ENCODE measurements at places on chromosomes 7 and 10. TPM values are rescaled to one million over a fixed set of nuclear protein-coding genes. Genes with fewer than 3 reads are reported as not detected.

Gene TAS2R5
- 0.63 TPM for total RNA-seq

Gene GCK
- total RNA-seq: not detected

DNA sequence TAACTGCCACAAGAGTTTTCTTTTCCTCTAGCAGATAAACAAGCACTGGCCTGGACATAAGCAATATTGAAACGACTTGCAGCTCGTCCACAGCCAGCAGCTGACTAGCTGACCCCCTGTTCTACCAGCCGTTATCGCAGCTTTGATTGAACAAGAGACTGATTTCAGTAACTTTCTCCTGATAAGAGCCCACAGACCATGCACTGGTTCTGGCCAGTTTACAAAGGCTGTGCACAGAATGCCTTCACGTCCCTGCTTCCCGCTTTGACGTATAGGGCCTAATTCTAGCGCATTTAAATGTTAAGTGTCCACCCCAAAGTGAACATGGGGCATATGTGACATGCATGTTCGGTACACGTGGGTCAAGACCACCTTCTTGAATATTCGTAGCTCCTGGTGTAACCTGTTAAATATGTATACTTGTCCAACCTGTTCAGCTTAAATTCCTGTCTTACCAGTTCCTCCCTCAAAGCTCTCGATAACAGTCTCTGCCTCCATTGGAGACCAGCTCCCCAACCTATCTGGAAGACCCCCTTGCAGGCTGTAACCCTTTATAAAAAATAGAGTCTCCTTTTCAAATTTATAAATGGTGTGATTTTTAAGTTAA, 69.2 kb downstream of the LYZL1 start:
- H3K4me3 ChIP-seq: no peak overlapping the region
- no peak for DNase-seq
- peaks cover 6% of the 10 kb centered on the region for H3K27me3 ChIP-seq
- no peak overlapping the region for H3K27ac ChIP-seq
- H3K4me1 ChIP-seq: no peaks in the 10 kb centered on the region

DNA sequence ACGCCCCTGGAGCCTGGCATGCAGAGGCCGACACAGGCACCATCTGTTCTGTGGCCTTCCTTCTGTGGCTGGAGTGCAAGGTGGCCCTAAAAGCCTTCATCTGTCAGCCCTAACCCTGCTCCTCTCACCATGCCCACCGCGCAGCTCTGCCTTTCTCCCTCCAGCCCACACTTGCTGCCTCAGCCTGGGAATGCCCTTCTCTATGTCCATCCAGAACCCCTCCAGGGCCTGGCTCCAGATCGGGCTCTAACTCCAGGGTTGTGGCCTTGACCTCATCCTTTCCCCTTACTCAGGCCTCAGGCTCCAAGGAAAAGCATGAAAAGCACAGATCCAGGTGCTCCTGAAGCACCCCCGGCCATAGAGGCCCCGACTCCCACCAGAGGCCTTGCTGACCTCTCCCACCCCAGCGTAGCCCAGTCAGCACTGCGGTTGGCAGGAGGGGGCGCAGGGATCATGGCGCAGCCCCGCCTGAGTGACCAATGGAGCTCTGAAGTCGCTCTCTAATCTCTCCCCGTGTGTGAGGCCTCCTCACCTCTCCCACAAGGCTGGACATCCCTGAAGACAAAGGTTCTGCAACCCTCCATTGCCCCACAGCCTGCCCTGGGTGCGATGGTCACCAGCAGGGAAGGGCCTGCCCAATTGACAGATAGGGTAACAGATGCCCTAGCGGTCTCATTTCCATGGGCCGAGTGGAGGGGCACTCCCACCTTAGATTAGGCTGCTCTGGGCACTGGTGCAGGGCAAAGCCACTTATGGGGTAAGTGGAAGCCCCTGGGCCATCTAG, 9.2 kb downstream of the ZCCHC24 start:
- H3K4me3 ChIP-seq: no peak overlapping the region
- H3K36me3 ChIP-seq: no peaks in the 10 kb centered on the region
- H3K4me1 ChIP-seq: peaks cover 11% of the 10 kb centered on the region
- H3K27ac ChIP-seq: no peak overlapping the region

- H3K27me3 ChIP-seq: peaks cover 13% of the 10 kb centered on the region
- no peak overlapping the region for H3K27ac ChIP-seq
- no peak for DNase-seq
- peaks cover 6% of the 10 kb centered on the region for H3K4me1 ChIP-seq
Observed at GRCh38 chr10:71970869-71971268, 6.7 kb downstream of the CHST3 start.
